Endothelial cell (in vitro differentiated cells): ENCODE measurements at places on chromosomes 7 and 10. TPM values are rescaled to one million over a fixed set of nuclear protein-coding genes. Genes with fewer than 3 reads are reported as not detected.

DNA sequence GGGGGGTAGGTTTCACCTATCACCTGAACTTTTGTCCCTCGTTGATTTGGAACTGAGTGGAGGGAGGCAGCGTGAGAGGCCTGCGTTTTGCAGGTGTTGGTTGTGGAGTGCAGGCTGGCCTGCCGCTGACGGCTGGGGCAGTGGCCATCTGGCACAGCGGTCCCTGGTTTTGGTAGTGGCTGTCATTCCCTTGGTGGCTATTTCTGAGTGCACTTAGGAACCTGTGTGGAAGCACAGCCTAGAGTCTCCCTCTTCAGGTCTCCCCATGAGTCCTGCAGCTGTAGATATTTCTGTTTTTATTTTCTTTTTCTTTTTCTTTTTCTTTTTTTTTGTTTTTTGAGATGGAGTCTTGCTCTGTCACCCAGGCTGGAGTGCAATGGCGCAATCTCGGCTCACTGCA, 129.2 kb downstream of the CUL2 start:
- no peak for DNase-seq

GRCh38 chr7:135991322-135991721, 14.2 kb upstream of the MTPN start:
- no peak for DNase-seq

DNA sequence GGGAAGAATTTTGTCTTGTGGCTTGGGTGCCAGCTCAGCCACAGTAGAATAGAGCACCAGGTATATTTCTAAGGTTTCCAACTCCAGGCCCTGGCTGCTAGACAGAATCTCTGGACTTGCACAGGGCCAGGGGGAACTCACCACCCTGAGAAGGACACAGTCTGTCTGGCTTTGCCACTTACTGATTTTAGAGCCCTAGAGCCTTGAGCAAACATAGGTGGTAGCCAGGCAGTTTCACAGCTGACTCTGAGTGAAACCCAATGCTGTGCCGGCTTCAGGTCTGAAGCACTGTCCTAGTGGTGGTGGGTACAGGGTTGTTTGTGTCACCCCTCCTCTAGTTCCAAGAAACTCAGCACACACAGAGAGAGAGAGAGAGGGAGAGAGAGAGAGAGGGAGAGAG, 81.6 kb downstream of the TES start:
- no peak for DNase-seq

Gene WASHC2A
- 79.3 TPM for total RNA-seq

Gene HMX3
- not detected for total RNA-seq
